ENCODE measurements at places on chromosomes 3 and 15.

GRCh38 chr3:156781310-156782230, 44.6 kb upstream of the LEKR1 start:
- DNase-seq: no peak

DNA sequence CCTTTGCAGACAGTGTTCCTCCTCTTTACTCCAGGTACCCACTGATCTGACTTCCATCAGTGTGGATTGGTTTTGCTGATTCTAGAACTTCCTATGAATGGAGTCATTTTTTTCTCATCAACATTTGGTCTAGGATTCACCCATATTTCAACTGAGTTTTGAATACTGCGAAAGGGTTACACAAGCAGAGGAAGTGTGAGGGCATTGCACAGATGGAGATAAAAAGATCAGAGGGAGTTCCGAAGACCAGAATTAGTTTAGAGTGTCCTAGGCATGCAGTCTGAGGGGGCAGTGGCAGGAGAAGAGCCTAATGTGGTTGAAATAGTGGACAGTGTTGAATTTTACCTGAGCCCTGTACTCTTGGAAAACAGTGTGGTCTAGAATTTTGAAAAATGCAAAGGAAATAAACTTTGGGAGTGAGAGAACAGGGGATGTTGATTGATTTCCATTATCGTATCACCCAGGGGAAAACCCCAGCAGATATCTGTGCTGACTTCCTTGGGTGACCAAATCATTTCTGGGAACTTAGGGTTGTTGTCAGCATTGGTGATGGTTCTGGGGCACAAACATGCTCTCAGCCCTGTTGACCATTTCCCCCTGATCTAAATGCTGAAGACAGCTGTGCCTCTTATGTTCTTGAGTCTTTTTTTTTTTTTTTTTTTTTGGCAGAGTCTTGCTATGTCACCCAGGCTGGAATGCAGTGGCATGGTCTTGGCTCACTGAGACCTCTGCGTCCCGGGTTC, 327.4 kb upstream of the LRRFIP2 start:
- DNase-seq: no peak

GRCh38 chr3:140219291-140219690, 284.3 kb downstream of the CLSTN2 start:
- no peak for DNase-seq

DNA sequence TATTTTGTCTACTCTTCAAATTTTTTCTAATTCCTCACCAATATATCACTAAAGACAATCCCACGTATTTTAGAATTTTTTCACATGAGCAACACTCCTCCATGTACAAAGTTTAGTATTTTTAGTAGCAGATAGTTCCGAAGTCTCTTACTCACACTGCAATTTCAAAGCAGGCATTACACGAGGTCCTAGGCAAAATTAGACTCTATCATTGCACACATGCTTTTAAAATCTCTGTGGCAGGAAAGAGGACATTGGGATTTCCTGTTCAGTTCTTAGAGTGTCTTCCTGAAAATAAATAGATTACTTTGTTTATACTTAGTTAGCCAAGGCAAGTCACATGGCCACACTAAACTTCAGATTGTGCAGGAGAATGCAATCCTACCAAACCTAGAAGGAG, 847.7 kb downstream of the ROBO2 start:
- no peak for DNase-seq

GRCh38 chr3:16136055-16136454, 38.4 kb upstream of the GALNT15 start:
- no peak for DNase-seq

DNA sequence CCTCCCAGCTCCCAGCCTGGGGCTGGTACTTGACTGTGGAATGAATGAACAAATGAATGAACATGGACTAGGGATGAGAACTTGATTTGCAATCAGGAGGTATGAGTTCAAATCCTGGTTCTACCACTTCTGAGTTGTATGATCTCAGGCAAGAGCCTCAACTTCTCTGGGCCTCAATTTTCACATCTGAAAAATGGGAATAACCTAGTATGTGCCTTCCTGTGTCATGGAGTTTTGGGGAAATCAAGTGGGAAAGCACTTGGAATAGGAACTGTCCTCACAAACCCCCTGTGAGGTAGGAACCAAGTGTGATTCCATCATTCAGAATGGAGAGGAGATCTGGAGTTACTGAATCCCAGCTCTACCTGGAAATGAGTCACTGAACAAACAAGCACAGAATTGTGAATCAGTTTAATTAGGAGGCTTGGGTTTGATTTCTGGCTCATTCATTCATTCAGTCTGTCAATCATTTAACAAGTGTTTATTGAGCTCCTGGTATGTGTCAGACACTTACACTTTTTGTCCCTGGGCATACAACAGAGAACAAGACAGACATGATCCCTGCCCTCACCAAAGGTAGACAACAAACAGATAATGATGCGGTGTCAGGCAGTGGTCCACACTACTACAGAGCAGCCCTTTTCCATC, 29.7 kb downstream of the DNASE1L3 start:
- no peak for DNase-seq

- DNase-seq: no peak
Measured at GRCh38 chr15:100191161-100191560, 150.6 kb downstream of the ADAMTS17 start.

- no peak for DNase-seq
Measured at GRCh38 chr15:64695561-64695992, 79.8 kb downstream of the RBPMS2 start.

DNA sequence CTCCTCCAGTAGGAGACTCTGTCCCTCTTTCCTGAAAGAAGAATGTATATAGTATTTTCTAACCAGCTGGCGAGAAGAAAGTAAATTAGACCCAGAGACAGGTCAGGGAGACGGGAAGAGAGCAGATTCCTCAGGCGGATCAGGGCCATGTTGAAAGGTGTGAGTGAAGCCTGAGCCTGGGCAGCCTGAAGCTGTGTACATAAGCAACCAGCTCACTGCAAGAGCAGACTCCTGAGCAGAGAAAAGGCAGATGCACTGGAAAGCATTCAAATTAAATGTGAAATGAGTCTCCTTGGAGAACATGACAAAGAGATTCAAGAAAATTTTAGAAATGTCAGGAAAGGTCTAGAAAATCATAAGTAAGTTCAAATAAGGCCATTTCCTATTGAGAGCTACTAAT, 165.8 kb downstream of the GOLIM4 start:
- DNase-seq: no peak

- DNase-seq: no peak
Measured at GRCh38 chr3:127734181-127734720, 61.5 kb downstream of the ABTB1 start.

DNA sequence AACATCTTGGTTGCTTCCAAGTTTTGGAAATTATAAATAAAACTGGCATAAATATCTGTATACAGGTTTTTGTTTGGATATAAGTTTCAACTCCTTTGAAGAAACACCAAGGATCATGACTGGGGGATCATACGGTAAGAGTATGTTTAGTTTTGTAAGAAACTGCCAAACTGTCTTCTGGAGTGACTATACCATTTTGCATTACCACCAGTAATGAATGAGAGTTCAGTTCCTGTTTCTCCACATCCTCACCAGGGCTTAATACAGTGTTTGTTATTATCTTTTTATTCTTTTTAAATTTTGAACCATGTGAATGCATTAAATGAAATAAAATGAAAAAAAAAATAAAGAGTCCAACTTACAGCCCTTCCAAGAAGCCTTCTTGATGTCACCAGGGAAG, 3.7 kb upstream of the ANKUB1 start:
- no peak for DNase-seq

- no peak for DNase-seq
Measured at GRCh38 chr3:108136561-108137459, 46.0 kb upstream of the CD47 start.

DNA sequence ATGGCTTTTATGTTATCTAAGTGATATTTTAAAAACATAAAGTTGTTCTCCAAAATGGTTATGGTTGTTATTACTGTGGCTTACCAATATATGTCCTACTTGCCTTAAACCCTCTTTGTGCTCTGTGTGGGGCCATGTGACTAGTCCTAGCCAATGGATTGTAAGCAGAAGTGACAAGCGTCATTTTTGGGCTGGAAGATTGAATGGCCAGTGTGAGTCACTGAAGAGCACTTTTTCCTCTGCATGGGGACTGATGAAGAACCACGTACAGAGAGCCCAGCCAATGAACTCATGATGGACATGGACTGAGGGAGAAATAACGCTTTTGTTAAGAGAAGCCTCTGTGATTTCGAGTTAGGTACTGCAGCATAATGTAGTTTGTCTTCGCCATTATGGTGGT, 332.7 kb downstream of the EDEM1 start:
- DNase-seq: no peak

- no peak for DNase-seq
Measured at GRCh38 chr3:124694486-124694885, 35.8 kb upstream of the UMPS start.

GRCh38 chr3:51967384-51968169, at the start of gene PCBP4:
Gene PCBP4 (minus strand): TSS chr3:51967454. CDS start chr3:51961240, 6,214 bp downstream.
- DNase-seq: no peak

- DNase-seq: no peak
Measured at GRCh38 chr3:12729051-12729651, 29.9 kb downstream of the TMEM40 start.

DNA sequence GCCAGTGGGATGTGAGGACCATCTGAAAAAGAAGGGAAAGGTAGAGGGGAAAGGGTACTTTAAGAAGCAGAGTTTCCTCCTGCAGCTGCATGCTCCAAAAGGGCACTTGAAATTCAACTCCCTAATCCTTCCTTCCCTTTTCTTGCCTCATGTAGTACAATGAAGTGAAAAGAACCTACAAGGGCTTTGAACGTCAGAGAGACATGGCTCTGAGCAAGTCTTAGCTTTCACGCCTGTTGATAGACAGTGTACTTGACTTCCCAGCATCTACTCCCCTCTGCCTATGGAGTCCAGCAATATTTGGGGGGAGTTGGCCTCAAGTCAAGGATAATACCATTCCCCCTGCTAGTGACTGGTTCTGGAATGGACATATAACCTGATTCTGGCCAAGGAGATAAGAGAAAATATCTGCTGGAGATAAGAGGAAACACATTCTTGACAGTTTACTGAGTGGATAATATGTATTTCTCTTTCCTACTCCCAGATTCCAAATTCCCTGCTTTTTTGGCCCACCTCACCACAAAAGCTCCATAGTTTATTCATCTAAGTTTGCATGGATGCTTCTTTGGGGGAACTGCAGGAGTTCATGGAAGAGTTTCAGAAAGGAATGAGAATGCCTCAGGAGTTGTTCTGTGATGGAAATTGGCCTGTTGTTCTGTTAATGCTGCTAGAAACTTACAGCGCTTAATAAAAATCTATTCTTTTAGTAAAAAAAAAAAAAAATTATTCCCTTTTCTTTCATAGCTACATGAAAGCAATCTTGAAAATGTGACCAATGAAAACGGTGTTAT, 193.0 kb upstream of the TPM1 start:
- no peak for DNase-seq

DNA sequence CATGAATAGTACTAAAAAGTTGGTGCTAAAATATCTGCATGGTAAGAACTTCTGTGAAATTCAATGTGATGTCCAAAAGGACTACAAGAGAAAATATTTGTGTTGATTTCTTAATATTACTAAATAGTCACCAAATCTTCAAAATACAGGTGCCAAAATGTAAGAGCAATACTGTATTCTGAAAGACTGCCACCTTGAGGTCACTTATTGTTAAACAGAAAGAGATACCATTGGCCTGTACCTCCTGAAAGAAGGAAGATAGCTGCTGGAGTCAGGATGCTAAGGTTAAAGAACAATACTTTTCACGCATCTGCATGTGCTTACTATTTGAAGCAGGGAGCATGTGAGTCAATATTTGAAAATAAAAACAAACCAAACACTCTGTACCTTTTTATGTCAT, 72.0 kb upstream of the LSAMP start:
- DNase-seq: no peak

DNA sequence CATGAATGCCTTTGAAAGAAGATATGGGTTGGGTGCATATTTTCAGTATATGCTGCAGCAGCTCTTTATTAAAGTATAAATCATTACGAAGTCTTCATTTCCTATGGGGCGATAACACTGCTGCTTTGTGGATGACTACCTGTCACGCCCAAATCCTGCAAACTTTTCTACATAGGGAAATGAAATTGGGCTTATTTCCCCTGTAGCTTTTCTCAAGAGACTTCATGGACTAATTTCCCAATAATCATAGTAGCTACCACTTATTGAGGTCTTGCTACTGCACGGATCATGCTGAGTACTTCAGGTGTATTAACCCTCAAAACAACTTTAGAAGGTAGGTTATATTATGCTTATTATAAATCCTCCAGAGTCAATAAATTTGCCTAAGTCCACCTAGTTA, 8.0 kb downstream of the TGFBR2 start:
- no peak for DNase-seq

DNA sequence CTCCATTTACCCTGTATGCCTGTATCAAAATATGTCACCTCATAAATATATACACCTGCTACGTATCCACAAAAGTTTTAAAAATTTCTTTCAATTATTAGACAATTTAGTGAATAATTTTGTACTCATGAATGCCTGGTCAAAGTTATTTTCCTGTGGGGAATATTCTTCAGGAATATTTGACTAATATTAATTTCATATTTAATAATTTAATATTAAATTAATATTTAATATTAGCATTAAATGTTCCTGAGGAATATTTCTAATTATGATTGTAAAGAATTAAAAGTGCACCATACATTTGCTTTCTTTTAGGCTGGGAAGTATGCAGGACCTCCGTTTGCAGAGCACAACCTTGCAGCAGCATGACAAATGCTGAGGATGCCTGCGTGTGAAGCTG, 422.7 kb downstream of the C3orf38 start:
- DNase-seq: no peak

- DNase-seq: no peak
Measured at GRCh38 chr3:64809086-64809485, 121.3 kb upstream of the ADAMTS9 start.

DNA sequence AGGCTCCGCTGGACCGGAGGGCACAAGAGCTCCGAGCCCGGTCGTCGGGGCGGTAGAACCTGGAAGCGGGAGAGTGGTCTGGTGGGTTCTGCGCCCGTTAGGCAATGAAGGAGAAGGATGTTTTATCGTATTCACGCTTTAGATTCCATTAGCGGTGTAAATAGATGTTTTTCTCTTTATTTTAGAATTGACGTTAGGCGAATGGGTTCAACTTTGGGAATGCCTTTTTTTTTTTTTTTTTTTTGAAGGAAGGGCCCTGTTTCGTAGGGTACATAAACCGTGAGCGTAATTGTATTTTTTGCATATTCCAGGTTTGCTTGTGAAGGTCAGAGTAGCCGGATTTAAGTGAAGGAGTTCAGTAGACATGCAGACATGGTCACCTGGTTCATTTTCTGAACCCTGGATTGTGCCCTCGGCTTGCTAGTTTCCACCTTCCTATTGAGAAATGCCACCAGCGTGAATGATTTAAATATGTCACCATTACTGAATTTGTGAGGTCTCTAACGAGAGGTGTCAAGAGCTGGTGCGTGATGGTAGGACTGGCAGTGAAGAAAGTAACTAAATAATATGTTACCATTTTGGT, 808 bp downstream of the RBM6 start:
- no peak for DNase-seq

DNA sequence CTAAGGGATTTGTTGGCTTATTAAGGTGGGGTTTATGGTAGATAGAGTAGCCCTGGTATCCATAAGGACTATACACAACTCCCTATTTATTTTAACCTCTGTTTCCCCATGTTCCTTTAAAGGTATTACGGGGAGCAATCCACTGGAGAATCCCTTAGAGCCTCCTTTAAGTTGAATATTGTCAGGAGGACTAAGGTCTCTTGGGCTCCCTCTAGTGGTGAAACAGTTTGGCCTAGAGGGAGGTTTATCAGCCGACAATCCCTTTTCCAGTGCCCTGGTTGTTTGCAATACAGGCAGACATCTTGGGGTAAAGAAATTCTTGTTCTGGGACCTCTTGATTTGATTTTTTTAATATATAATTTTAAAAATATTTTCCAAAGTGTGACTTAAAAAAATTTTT, 12.9 kb downstream of the OPA1 start:
- no peak for DNase-seq

All from activated naive CD4-positive, alpha-beta T cell (primary cell).